ENCODE measurements at places on chromosomes 5 and 9.

DNA sequence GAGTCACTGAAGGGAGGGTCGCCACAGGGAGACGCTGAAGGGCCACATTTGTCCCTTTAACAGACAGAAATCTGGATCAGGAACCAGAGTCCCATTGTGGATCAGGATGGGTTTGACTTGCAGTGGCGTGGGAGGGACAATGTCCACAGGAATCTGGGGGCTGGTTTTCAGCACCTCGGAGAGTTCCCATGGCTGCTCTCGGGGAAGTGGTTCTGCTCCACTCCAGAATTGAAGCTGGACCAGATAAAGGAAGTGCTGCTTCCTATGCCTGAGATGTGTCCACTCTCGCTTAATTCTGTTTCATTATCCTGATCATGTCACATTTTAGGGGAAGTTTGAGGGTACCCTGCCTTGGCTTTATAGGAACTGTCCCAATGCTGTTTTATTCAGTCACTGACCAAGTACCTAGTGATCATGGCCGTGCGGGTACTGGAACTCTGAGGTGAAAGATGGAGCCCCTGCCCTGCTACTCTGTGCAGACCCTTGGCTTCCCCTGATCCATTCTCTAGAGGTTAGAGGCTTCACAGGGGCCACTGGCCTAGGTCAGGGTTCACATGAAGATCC, 28.7 kb downstream of the ENHO start:
- peak; percentile 11 for DNase-seq

DNA sequence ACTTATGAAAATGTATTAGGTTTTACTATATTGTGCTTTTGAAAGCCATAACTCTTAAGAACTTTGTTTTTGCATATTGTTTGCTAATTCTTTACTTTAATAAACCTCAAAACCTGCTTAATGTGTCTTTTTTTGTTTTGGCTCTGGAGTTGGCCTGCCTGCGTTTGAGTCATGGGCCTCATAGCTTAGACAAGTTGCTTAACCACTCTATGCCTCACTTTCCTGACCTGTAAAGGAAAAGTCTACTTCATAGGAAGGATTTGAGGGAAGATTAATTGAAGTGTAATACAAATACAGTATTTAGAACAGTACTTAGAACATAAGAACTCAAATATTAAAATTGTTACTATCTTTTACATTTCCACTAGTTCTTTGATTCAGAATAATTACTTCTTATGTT, 10.3 kb downstream of the SMIM32 start:
- no peak for DNase-seq

GRCh38 chr5:1058083-1058945, 49.7 kb downstream of the NKD2 start:
- DNase-seq = no peak

GRCh38 chr9:14849851-14850250, 60.4 kb downstream of the FREM1 start:
- DNase-seq = no peak

DNA sequence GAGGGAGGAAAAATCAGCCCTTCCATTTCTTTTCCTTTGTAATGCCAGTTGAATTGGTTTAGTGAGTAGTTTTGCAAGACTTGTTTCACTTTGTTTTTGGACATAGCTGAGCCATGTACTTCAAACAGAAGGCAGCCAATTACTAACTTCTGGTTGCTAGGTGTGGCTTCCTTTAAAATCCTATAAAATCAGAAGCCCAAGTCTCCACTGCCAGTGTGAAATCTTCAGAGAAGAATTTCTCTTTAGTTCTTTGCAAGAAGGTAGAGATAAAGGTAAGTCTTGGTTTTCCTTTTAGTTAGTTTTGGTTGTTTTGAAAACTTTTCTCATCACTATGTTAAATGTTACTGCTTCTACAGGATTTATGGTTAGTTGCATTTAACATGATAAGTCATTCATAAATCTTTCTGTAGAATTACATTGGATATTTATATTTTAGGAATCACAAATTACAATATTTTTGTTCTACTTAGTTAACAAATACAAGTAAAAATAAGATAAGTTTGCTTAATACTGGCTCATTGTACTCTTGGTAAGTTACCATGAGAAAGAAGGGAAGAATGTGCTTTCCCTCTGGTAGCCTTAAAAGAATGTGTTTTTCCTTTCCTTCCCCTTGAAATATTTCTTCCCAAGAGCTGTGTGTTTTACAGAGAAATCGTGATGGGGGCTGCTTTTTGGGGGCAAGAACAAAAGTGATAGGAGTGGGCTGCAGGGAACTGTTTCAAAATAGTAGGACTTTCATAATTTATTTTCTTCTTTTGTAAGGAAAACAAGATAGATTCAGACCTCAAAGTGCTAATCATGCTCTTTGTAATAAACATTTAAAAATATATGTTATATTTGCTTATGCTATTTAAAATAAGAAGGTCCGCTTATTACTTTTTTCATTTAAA, at the start of gene ANXA1:
TSS of gene ANXA1 (plus strand) at position 213 of the 890 bp plus-strand sequence. CDS start 6,671 bp downstream, outside the sequence.
- no peak for DNase-seq

- DNase-seq = no peak
Observed at GRCh38 chr9:71908825-71909224, 2.2 kb downstream of the ABHD17B start.

GRCh38 chr5:29122306-29122705, 2071.2 kb upstream of the CDH6 start:
- DNase-seq = no peak

DNA sequence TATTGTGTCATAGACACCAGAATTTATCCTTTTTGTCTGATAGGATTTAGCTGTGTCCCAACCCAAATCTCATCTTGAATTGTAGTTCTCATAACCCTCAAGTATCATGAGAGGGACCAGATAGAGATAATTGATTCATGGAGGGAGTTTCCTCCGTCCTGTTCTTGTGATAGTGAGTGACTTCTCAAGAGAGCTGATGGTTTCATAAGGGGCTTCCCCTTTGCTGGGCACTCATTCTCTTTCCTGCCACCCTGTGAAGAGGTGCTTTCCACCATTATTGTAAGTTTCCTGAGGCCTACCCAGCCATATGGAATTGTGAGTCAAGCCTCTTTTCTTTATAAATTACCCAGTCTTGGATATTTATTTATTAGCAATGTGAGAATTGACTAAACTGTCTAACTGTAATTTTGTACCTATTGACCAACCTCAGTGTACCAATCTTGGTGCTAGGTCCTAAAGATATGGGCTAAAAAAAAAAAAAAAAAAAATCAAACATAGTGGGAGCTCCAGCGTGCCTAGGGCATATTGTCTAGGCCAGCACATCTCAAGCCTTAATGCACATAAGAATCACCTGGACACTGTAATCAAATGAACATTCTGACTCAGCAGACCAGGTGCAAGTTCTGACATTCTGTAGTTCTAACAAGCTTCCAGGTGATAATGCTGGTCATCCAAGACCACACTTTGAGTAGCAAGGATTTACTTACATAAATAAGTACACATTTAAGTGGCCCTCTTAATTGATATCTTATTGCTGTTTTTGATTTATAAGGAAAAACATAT, 30.5 kb downstream of the ST8SIA4 start:
- no peak for DNase-seq

GRCh38 chr9:128190013-128190412, 1.4 kb downstream of the CIZ1 start:
- DNase-seq = no peak

- DNase-seq = no peak
Observed at GRCh38 chr5:87069974-87070608, 197.6 kb upstream of the RASA1 start.

- DNase-seq = no peak
Observed at GRCh38 chr9:92446536-92446935, 22.3 kb upstream of the OMD start.

DNA sequence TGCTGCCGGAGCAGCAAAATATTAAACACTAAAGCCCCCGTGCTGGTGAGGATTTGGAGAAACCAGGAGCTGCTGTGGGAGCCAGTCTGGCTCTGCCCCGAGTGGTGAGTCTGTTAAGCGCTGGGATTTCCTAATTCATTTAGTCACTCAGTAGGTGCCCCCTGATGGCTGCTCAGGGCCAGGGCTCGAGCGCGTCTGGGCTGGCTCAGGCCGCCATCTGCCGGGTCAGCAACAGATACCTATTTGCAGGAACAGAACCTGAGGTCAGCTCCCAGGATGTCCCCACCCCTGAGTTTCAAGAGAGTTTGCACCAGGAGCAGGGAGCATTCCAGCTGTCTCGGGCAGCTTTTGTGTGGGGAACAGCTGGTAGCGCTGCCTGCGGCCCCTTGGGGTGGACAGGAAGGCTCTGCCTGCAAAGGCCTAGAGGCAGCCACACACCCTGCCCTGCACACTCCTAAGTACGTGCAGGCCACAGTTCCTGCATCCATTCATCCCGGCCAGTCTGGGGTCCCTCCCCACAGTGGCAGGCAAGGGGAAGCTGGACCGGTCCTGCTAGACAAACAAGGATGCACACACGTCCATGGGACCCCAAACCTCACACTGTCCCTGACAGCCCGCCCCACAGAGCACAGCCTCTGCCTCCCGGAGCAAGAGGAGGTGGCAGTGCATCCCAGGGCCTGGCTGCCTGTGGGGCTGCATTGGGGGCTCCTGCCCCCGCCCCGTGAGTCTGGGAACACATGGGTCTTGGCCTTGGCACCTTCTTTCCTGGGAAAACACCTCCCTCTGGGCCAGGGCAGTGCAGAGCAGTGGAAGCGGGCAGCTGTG, 83.7 kb downstream of the ADAMTS2 start:
- no peak for DNase-seq

Measured in hematopoietic multipotent progenitor cell treated with erythropoietin and hydrocortisone succinate and interleukin-3 and kit ligand, for 15 days (in vitro differentiated cells).